GM10248 (cell line): ENCODE measurements at places on chromosomes 12 and 14.

GRCh38 chr14:80212023-80212397, 706 bp upstream of the DIO2 start:
- DNase-seq, result peak; percentile 17

- DNase-seq, result no peak
These were observed 159.5 kb upstream of the GRIP1 start for GRCh38 chr12:66838366-66838765.

DNA sequence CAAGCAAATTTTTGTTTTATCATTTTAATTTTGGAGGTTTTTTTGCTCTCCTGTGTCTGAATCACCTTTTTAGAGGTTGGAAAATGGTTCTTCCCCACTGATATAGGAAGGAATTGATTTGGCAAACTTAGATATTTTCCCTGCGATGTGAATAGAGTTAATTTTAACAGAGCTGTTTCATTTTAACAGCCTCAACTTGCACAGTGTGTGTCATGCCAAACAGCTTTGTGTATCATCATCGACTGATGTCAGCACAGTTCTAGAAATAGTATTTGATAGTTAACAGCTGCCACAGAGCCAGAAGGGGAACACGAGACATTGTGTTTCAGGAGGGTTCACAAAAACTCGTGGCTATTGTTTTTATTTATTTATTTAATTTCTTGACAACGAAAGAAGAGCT, 243.1 kb upstream of the FOXN3 start:
- DNase-seq, result no peak

- no peak for DNase-seq
These were observed 47.7 kb downstream of the SPRING1 start for GRCh38 chr12:116689979-116690744.

DNA sequence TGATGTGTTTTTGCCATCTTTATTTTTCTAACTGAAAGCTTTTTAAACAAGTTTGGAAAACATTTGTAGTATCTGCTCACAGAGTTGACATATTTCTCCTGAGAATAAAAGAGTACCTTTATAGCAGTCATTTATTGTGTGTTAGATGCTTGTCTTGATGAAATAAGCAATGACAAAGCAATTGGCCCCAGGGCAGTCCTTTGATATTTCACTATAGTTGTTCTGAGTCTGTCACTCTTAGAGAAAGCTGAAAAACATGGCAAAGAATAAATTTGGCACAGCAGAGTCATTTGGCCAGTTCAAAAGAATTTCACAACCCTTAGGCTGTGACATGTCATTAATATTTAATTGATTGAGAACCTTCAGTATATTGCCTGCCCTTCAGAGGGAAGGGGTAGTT, 166.2 kb downstream of the PTPRO start:
- no peak for DNase-seq

GRCh38 chr12:49917166-49917787, 13.6 kb upstream of the FAIM2 start:
- no peak for DNase-seq

DNA sequence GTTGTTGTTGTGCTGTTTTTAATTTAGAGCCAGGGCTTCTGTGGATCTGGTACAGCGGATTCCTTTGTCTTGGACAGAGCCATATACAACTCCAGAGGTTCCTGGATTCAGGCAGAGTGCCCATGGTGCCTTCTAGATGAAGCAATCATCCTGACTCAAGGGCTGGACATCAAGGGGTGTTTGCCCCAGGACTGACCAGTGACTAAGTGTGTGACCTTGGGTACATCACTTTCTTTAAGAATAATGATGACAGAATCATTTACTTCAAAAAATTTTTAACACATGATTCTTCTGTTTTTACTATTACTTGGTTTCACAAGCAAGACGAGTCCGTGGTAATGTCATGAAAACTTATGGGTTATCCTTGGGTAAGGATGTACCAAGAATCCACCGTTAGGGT, 397.3 kb downstream of the ZFP36L1 start:
- no peak for DNase-seq

- DNase-seq, result peak; percentile 82
These were observed 77.2 kb downstream of the SERPINA3 start for GRCh38 chr14:94689218-94689984.
